ENCODE measurements at places on chromosomes 2 and 18. TPM values are rescaled to one million over a fixed set of nuclear protein-coding genes. Genes with fewer than 3 reads are reported as not detected.

DNA sequence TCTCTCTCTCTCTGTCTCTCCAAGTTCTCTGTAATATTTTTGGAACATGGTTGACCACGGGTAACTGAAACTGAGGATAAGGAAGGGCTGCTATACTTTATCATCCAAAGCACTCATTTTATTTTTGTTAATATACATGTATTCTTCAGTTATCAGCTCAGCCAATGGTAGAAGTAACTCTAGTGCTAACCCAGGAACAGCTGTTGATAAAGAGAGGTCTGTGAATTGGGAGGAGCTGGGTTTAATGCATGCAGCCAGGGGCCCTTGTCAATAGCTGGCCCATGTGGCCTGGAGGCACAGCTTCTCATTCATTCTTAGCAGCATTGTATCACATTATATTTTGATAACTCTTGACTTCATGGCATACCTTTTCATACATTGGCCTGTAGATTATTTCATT lies 401.6 kb downstream of the EPHA4 start:
- no peak for DNase-seq

GRCh38 chr2:197204519-197205250 lies 105.9 kb downstream of the ANKRD44 start:
- DNase-seq, result no peak

- no peak for DNase-seq
Observed at GRCh38 chr2:85018049-85018447, 47.1 kb downstream of the KCMF1 start.

- DNase-seq, result no peak
Observed at GRCh38 chr2:62343636-62344337, 147.9 kb downstream of the B3GNT2 start.

Gene MROH2A
- total RNA-seq, result not detected

DNA sequence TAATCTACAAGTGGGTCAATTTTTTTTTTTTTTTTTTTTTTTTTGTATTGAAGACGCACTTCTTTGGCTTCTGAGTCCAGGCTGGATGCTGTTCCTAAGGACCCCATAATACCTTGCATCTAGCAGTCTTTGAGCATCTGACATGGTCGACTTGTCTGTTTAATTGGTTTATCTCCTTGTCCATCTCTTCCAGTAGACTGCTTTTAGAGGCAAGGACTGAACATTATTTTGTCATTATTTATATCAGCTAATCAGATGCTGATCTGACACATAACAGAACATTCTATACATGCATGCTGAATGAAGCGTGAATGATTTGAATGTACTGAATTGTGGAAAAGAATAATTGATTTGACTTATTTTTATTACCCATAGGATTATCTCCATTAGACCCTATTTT lies 118.7 kb downstream of the CDH7 start:
- no peak for DNase-seq

DNA sequence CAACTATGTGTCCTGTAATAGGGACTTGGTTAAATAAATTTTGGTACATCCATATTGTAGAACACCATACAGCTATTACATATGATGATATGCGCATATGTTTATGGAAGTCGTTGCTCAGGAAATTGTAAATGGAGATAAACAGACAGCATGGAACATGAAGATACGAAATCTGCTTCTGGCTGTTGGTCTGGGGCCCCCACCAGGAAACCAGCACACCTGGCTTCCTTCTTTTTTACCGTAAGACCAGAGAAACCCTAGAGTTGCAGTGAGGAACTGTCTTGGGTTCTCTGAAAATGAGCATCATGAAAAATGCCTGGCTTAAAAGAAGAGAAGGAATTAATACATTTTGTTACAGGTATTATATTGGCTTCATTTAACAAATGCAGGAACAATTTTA lies 40.8 kb downstream of the SPTBN1 start:
- no peak for DNase-seq

Gene CKAP2L
- 0.23 TPM for total RNA-seq

Gene PRKAG3
- not detected for total RNA-seq

Gene UCN
- 4.2 TPM for total RNA-seq

GRCh38 chr2:105929516-105929915 lies 184.8 kb downstream of the NCK2 start:
- no peak for DNase-seq

GRCh38 chr2:8803658-8804379 lies 33.6 kb downstream of the KIDINS220 start:
- DNase-seq, result peak; percentile 69

- DNase-seq, result no peak
Observed at GRCh38 chr2:56934866-56935265, 751.1 kb downstream of the CCDC85A start.

GRCh38 chr2:129902731-129903585 lies 76.5 kb upstream of the RAB6C start:
- no peak for DNase-seq

Gene ZNF385B
- total RNA-seq, result 4.9 TPM

Gene RBM44
- total RNA-seq, result 6.0 TPM

Gene KIAA2012
- 0.74 TPM for total RNA-seq

DNA sequence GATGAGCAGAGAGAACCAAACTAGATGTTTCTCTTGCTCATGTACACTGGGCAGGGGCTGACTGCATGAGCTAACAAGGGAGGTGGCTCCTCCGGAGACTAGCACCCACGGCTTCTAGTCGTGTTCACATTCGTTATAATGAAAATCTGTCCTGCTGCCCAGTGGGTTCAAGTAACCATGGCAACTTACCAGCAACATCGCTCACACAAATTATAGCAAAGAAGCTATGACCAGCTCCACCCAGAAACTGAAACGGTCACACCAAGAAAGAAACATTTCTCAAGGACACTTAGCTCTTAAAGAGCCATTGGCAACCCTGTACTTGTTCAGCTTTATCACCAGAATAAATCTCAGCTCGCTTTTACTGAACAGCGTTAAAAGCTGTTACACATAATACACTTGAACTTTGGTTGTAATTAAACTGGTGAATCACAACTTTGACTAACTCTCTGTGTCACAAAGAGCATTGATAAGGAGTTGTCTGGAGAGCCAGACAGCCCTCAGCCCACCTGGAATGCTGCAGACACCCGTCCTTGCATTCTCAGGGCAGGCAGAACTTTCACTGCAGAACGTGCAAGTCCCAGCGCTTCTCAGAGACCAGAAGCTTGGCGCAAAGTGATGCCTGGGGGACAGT lies 141.2 kb downstream of the PID1 start:
- DNase-seq, result no peak

Gene TLX2
- total RNA-seq, result not detected

- no peak for DNase-seq
Observed at GRCh38 chr2:67320861-67321587, 76.1 kb upstream of the ETAA1 start.

DNA sequence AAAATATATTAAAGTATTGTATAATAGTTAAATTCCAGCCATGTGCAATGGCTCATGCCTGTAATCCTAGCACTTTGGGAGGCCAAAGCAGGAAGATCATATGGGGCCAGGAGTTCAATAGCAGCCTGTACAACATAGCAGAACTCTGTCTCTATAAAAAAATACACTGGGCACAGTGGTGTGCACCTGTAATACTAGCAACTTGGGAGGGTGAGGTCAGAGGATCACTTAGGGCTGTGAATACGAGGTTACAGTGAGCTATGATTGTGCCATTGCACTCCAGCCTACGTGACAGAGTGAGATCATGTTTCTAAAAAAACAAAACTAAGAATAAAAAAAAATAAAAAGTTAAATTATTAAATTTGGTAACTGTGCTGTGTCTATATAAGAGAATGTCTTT lies 36.1 kb downstream of the ZRANB3 start:
- DNase-seq, result no peak

Gene L3MBTL4
- total RNA-seq, result 3.5 TPM

Gene TSPYL6
- total RNA-seq, result not detected

- no peak for DNase-seq
Observed at GRCh38 chr2:218710334-218710686, 325 bp upstream of the TTLL4 start.

DNA sequence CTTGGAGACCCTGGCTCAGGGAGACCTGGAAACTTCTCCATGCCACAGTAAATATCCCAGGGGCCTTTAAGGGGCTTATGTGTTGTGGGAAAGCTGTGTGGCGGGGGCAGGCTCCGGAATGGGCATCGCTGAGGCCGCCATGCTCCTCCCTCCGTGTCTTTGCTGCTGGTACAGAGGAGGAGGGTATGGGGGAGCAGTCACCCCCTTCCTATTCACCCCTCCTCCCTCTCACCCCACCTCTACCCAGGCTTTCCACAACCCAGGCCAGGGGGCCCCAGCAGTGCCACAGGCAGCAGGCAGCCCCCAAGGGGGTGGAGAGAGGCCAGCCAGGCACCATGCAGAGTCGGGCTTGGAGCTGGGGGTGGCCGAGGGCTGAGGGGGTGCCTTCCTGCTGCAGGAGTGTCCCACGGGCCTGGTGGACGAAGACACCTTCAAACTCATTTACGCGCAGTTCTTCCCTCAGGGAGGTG lies 28.0 kb upstream of the FAHD2A start:
- no peak for DNase-seq

DNA sequence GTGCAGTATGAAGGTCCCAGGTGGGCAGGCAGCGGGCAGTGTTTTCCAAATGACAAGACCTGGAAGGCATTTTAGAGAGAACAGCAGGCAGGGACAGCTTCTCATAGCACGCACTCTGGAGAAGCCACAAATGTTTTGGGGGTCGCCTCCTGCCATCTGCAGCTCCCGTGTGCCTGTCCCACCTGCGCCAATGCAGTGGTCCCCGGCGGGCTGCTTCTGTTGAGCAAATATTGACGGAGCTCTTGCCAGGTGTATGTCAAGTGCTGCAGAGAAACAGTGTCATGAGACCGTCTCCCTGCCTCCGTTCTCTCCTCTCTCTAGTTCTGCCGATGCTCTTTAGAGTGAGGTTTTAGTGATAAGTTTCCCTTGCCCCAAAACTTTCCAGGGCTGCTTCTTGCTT lies 174.8 kb downstream of the LDLRAD4 start:
- DNase-seq, result no peak

- no peak for DNase-seq
Observed at GRCh38 chr2:100292022-100292580, 30.2 kb downstream of the LONRF2 start.

DNA sequence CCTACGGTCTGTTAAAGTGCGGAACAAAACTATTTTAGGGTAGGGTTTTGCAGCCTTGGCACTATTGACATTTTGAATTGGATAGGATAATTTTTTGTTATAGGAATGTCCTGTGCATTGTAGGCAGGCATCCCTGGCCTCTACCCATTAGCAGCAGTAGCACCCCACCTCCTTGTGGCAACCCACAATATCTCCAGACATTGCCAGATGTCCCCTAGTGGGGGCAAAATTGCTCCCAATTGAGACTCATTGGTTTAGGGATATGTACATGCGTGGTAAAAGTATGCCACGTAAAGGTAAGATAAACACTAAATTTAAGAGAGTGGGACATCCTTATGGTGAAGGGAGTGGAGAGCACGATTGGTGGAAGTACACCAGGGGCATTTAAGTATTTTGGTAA lies 4.6 kb downstream of the MIB1 start:
- no peak for DNase-seq

Gene WDR35
- 10.1 TPM for total RNA-seq

Gene LIMS3
- 6.3 TPM for total RNA-seq

Gene NRBP1
- total RNA-seq, result 83.4 TPM

- no peak for DNase-seq
Observed at GRCh38 chr2:237935740-237936452, 30.9 kb upstream of the UBE2F start.

Gene LRATD1
- 129 TPM for total RNA-seq

Data from prostate gland (tissue), 2 donors.